AG09309 (cell line): ENCODE measurements at places on chromosomes 2 and 18.

DNA sequence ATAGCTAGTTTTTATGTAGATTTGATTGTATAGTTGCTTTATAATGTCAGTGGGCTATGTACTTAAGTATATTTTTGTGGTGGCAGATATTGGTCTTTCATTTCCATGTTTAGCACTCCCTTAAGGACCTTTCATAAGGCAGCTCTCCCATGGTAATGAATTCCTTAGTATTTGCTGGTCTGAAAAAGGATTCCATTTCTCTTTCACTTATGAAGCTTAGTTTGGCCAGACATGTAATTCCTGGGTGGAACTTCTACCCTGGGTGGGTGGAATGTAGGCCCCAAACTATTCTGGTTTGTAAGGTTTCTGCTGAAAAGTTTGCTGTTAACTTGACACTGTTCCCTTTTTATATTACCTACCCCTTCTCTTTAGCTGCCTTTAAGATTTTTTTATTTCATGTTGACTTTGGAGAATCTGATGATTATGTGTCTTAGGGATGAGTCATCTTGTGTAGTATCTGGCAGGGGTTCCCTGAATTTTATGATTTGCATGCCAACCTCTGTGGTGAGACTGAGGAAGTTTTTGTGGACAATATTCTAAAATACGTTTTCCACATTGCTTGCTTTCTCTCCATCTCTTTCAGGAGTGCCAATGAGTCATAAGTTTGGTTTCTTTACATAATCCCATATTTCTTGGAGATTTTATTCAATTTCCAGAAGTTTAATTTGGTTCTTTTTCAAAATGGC, 65.4 kb upstream of the VRK2 start:
- DNase-seq, result peak; percentile 80

DNA sequence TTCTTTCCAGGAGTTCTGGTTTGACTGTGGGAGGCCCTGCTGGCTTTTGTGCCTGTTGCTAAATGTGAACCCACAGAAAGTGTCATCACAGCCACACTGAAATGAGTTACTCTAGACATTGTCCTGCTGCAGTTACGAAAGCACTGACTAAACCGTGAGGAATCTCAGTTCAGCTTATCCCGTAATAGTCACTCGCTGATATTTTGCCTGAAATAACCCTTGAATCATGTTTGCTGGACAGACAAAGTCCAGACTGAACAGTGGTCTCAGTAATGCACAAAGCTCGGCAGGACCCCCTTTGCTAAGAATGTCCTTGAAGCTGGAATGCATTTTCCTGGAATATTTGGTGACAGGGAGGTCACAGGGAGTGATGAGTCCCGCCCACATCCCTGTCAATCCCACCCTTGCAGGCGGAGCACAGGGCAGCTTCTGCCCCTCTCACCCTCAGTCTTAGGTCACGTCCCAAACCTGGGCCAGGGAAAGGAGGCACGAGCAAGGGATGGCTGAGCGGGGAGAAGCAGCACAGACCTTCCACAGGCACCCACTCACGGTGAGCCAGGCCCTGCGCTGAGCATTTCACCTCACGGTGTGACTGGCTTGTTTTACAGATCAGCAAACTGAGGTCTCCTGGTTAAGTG, 53.4 kb downstream of the ADI1 start:
- DNase-seq, result peak; percentile 80

DNA sequence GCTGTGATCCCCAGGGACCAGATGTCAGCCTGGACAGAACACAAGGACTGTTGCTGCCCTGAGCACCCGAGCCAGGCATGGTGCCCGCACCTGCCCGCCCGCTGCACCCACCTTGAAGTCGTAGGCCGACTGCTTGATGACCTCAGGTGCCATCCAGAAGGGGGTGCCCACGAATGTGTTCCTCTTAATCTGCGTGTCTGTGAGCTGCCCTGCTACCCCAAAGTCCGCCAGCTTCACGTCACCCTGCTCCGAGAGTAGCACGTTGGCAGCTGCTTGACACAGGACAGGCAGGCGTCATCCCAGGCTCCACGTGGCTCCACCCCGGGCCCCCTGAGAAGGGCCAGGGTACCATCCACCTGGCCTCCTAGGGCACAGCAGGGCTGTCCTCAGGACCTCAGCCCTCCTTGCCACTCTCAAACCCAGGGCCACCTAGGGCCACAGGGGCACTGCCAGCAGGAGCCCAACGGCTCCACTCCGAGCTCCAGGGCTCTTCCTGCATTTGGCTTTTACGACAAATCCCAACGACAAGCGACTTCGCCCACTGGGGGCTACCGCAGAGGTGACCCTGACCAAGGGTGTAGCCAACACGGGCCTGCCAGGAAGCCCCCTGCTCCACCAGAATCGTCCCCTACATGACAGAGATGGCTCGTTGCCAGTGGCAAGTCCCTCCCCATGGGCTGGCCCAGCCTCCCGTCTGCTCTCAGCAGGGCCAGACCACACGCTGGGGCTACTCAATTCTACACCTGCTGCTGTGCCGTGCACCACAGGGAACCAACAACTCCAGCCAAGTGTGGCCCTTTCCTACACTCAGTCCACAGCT, 9.0 kb downstream of the STK25 start:
- DNase-seq, result no peak

DNA sequence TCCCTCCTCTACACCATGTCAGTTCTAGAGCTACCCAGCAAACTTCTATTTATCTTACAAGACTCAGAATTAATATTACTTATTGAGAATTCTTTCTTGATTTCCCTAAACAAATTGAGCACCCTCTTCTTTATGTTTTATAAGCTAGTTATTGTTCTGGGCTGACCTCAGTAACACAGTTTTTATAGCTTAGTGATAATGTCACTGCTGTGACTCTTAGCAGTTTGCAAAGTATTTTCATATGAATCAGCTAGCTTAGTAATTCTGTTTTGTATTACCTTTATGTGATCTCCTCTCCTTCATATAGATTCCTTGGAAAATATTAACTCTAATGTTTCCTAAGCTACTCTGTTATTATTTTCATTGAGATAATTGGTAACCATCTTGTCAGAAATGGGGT, 114.9 kb downstream of the PMS1 start:
- no peak for DNase-seq

DNA sequence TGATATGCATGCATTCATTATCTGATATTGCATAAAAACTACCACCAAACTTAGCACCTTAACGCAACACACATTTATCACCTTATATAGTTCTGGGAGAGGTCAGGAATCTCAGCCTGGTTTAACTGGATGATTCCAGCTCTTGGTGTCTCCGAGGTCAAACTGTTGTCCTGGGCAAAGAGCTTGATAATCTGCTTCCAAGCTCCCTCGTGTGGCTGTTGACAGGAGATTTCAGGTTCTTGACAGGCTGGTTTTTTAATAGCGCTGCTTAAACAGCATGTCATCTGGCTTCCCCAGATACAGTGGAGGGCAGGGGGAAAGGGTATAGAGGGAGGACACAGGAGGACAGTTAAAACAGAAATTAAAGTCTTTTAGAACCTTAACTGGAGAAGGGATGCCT, 785.0 kb downstream of the CNTNAP5 start:
- DNase-seq, result no peak

DNA sequence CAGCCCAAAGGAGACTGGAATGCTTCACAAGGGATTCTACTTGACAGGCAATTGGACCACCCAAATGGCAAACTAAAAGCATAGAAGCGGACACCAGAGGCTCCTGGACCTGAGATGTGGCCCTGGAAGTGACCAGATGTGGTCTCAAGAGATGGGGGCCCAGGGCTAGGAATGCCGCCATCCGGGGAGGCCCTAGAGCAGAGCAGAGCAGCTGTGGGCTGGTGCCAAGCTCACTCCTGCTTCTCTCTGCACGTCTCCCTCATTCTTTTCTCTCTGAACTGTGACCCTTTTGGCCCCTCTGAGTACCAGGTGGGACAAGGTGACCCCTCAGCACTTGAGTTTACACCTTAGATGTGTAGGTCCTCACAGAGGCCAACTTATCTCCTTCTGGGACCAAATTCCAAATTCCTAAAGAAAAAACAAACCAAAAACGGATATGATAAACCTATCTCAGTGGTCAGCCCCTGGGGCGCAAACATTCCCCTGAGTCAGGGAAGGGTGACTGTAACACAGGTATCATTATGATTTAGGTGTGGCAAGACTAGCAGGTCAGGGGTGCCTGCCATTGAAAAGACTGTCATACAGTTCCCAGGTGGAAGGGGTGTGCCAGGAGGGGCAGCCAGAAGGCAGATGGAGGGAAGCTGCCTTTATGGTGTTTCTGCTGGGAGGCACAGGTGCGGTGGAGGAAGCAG, 6.5 kb upstream of the IL1R2 start:
- no peak for DNase-seq

GRCh38 chr2:145930318-145930717, 1410.4 kb upstream of the ZEB2 start:
- no peak for DNase-seq

GRCh38 chr2:172278667-172279066, 148.7 kb upstream of the ITGA6 start:
- no peak for DNase-seq

DNA sequence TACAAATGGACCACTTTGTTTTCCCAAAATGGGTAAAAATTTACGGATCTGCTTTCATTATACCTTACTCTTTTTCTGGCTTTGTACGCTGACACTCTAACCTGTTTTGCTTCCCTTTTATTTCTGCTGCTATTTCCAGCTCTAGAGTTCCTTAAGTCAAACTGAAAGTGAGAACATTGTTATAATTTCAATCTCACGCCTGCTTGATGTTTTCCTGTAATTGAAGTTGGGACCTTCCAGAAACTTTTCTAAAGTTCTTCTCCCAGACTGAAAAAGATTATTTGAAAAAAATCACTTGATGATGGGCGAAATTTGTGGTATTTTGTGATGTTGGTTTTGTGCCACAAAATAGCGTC, 1.8 kb downstream of the GLS start:
- no peak for DNase-seq

- DNase-seq, result no peak
Observed at GRCh38 chr2:84788498-84788897, 92.4 kb downstream of the TRABD2A start.

- DNase-seq, result peak; percentile 63
Observed at GRCh38 chr2:18959952-18960717, 370.8 kb upstream of the NT5C1B start.

DNA sequence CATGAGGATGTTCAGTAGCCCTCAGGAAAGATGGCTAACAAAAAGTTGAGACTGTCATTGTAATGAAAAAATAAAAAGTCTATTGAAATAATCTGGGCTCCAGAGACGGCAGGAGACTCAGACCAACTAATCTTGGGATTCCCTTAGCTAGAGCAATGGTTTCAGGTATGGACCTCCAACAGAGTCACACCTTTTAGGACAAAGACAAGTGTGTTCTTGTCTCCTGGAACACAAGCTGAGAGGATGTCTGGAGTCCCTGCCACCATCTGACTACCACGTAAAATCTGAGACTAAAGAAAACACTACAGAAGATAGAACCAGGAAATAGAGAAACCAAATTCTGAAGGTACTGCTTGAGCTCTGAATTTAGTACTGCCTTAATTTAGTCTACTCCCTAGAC, 103.3 kb upstream of the RBBP8 start:
- no peak for DNase-seq

GRCh38 chr2:234983011-234983726, 31.4 kb downstream of the SH3BP4 start:
- no peak for DNase-seq

- DNase-seq, result no peak
Observed at GRCh38 chr2:18406219-18406618, 154.2 kb downstream of the RDH14 start.

DNA sequence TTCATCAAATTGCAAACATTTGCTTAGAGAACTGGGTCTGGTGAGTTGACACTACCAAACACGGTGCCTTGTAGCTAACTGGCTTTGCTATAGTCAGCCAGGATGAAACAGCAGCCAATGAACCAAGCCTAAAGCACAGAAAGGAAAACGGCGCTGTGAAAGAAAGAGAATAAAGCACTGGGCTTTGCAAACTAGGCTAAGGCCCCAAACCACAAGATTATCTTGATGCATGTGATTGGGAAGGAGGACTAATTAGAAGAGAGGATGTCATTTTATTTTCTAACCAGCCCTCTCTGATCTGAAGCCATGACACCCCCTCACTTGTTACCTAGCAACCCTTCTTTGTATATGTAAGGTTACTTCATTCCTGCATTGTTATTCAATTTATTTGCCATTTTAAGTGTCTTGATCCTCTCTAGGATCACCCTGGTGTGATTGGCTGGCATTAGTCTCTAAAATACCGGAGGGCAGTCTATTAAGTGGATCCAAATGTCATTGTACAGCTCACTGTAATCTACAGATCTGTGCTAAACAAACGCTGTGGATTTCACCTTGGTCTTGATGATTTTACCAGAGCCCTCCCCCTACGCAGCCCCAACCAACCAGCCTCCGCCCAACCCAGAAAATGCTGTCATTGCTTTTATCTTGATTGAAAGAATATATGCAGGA, 395.4 kb upstream of the ACVR2A start:
- DNase-seq, result no peak

DNA sequence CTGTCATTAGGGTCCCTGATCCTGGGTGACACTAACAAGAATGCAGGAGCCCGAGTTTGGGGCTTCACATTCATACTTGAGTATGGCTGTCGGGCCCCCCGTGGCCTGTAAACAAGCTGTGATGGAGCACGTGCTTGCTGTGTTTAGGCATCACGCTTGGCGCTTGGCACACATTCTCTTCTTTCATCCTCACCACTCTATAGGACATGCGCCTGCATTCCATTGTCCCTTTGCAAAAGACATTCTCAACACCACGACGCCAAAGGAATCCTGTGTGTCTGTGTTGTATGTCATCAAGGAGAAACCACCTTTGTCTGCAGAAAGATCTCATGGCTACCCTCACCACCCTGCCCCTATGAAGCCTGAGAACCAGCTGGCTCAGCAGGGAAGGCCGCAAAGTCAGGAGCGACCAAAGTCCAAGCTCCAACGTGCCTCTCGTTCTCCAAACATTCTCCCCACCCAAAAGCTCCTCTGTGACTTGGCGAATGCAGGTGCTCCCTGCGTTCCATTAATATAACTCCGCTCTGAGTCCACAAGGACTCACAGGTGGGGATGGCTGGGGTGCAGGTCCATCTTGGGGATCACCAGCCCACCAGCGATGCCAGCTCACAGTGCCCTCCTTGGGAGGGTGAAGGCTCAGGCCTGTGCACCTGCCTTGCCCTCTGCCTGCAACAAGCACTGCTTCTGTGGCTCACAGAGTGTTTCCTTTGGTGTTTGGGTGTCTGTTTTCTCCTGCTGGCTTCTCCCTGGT, 6.2 kb upstream of the PER2 start:
- no peak for DNase-seq

DNA sequence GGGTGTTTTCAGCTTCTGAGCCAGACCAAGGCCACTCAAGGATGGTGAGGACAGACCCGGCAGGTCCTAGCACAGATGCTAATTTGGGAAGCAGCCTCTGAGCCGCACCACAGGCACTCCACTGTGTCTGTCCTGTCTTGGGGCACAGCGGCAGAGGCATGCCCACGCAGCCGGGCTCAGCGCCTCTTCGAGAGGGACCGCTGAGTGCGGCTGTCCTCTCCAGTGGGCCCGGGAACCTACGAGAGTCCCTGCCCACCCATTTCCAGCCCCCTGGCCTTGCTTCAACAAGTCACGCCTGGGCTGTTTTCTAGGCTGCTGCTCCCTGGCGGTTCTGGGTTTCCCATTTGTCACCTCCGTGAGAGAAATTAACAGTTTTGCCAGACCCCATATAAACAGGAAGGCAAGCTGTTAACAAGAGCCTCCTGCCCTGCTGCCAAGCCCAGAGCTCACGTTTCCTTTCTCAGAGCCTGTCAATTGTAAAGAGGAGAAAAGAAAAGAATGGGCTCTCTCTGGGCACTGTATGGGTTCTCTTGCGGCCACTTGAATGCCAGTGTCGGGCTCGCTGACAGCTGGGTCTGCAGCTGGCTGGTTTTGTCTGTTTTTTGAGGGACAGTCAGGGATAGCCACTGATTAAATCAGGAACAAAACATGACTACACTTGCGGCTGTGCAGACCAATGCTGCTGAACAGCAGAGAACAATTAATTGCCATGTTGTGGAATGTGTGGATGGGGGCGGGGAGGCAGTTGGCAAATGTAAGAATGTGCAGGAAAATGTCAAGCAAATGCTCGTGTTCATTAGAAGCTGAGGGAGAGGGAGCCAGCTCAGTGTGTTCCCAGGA, 30.6 kb downstream of the TMEM17 start:
- DNase-seq, result no peak
